ENCODE measurements at places on chromosomes 5 and 9.

DNA sequence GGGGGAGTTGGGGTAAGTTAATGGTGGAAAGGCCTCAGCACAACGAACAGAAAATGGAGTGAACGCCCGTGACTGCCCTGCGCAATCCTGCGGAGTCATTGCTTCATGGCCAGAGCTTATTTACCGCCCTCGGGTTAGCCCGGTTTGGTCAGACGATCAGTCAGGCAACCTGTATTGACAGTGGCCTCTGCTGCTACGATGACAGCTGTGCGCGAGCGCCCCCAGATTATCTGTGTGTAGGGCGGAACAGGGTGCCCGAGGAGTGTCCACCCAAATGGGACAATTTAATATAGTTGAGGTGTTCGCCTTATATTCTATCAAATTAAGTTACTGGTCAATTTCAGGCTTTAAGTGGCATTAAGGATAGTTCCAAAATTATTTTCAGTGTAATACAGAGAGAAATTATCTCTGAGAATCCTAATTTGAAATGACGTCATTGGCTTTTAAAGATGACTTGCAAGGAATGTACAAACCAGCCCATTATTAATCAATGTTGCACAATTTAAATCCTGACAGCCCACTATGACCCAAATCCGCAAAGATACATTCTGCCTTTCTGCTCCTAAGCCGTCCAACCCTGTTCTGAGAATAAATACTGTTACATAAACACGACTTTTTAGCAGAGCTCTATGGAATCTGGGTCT, 879 bp upstream of the UBQLN1 start:
- peak; percentile 22 for DNase-seq

DNA sequence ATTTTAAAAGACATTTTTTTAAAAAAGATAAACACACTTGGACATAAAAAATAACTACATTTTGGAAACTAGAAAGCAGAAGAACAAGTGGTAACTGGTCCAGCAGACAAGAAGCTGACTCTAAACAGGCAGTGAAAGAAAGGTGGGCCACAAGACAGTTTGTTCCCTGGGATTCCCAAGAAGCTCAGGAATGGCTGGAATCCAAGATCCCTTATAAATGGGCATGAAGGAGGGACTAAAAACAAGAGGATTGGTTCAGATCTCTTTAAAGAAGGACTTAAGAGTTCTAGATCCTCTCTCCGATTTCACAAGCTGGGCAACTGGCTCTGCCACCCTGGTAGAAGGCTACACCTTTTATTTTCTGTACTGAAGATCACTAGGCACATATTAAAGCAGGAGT, 102.8 kb downstream of the ARL15 start:
- DNase-seq, result no peak

DNA sequence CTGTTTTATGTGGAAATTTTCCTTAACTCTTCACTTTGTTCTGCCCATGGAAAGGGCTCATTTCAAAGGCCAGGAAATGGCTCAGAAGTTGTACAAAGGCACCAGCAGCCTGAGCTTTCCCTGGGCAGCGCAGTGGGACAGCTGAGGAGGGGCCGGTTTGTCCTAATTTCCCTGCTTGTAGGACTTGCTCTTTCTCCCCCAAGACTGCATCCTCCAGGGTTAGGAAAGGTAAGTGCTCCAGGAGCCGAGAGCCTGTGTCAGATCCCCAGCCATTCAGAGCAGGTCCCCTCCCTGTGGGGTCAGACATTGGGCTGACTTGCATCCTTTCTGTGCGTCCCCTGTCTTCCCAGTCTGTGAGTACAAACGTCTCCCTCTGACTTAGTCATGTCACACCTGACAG, 43.5 kb downstream of the AGXT2 start:
- no peak for DNase-seq

DNA sequence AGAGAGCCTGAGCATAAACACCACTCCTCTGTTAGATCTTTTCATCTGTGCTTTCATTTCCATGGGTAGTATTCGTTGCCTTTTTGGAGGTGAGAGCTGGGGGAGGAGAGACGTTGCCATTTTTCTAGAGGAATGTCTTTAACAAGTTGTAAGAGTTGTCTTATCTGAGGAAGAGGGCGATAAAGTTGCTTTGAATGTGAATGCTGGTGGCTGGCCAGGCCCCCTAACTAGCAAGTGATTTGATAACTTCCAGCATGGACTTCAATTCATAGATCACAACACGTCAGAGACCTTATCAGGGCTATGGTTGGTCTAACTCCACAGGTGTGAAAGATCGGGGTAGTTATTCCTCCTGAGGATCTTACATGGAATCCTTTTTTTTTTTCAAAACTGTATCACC, 30.0 kb upstream of the AOPEP start:
- DNase-seq, result no peak

GRCh38 chr9:104988539-104988938, 60.6 kb upstream of the ABCA1 start:
- no peak for DNase-seq

- no peak for DNase-seq
Observed at GRCh38 chr9:38208206-38208901, 139.3 kb upstream of the SHB start.

- DNase-seq, result no peak
Observed at GRCh38 chr9:85700330-85700729, 41.4 kb downstream of the AGTPBP1 start.

DNA sequence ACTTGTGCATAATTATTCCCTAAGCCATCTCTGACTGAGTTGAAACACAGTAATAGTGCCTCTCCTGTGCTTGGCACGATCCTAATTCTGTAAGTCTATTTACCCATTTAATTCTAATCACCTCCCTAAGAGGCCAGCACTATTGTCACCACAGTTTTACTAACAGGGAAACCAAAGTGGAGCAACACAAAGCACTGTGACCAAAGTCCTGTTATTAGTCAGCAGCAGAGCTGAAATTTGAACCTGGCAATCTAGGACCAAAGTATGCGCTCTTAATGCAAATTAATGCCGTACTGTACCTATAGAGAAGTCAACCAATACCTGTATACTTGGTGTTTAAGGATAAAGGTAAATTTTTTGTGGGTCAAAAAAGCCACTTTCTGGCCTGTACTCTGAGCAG, 77.1 kb upstream of the CNTLN start:
- DNase-seq, result no peak

DNA sequence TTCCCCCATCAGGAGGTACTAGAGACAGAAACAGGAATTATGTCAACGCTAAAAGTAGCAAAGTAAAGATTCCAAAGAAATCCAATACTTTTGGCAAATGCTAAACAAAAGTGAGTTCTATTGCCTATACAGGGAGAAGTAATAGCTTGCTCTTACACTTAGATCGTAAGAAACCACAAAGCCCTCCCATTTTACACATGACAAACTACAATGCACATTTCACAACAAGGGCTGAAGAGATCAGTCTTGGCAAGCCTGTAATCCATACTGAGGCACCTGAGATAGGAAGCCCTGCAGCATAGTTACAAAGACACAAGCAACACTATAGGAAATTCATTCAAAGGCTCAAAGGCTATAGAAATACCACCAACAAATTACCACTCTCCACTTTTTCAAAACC, 7.7 kb downstream of the HNRNPK start:
- DNase-seq, result no peak

DNA sequence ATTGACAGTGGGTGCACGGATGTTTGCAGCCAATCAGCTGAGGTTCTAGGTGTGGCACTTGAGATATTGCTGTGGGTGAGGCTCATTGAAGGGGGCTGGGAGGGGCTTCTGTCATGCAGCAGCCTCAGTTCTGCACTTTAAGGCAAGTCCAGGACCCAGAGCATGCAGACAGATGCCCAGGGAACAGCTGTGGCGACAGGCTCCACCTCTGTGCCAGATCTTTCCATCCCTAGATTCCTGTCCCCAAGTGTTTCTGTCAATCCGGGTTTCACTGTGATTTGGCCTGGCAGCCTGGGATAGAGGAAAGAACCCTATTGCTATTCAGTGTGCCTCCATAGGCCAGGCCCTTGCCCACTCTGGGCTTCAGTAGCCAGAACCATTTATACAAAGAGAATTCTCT, 20.8 kb upstream of the CERCAM start:
- DNase-seq, result no peak

DNA sequence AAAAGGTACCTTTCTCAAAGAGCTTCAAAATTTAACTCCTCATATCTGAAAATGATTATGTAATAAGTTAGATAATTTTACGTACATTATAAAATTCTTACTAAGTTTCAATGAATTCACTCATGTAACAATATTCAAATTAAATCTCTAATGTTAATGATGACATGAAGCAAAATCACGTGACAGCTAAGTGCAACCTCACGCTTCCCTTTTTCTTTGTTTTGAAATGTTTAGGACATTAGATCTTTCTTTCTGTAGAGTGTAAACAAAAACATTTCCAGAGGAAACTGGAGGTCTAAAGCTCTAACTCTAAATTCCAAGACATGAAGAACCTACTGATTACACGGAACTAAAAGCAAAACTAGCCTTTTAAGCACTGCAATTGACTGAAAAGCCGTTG, 227.3 kb upstream of the TBCA start:
- DNase-seq, result no peak

DNA sequence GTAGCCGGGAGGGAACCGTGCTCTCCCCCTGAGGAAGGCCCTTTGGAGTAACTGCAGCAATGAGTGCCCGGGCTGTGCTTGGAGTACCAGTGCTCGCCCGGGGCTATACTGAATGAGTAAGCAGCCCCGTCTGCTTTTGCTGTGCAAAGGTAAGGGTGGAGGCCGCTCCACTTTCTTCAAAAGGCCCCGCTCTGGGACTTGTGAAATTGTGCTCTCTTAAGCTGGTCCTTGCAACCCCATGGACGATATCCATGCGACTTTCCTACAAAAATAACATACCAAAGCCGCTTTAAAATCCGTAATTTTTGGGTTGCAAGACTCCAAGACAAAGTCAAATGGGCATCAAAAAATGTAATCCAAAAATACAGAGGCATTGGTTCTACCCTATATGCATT, 578 bp upstream of the TNFAIP8 start:
- DNase-seq, result no peak

GRCh38 chr9:35905912-35906679, at the start of gene HRCT1:
TSS of gene HRCT1 (plus strand) at chr9:35906202. CDS start at chr9:35906288, 86 bp downstream.
- DNase-seq, result no peak

DNA sequence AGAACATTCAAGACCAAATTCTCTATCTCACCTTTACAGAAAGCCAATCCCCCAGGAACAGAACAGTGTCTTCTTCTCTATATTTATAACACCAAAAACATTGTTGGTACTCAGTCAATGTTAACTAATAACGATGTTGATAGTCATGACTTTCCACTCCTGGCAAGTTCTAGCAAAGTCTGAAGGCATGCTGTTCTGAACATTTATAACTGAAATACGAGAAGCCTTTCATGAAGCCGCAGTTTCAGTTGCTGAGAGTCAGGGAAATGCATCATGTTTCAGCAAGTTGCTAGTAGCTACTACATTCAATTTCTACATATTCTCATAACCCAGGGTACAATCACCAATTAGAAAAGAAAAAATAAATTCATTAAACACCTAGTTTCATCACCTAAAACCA, 301.4 kb downstream of the PDE4D start:
- DNase-seq, result no peak

DNA sequence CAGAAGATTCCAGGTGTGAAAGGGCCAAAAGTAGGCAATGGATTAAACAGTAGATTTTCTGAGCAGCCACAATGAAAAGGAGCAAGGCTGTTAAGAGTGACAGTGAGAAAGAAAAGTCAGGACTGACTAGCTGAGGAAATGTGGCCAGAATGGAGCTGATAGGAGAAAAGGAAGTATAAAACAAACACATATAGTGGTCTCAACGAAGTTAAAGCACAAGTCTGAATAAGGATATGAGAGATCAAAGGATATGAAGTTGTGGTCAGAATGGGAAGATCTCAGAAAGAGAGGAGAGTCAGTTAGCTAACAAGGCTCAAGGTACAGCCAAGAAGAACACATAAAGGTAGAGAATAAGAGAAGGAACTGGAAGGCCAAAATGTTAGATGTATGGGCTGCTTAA, 39.9 kb downstream of the FNIP1 start:
- no peak for DNase-seq

DNA sequence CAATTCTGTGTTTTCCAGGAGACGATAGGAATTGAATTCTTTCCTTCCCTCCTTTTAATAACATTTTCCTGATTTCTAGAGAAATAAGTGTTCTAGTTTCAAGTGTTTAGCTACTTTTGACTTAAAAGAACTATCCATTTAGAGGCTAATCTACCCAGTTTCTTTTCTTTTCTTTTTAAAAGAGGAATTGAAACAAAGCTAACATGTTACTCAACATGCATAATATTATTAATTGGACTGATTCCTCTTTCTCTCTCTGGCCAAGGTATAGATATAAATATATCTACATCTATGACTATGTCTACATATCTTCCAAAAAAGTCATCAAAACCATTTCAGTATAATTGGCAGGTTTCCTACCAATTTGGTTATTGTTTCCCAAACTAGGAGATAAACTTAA, 309.8 kb downstream of the TRPM3 start:
- DNase-seq, result no peak

DNA sequence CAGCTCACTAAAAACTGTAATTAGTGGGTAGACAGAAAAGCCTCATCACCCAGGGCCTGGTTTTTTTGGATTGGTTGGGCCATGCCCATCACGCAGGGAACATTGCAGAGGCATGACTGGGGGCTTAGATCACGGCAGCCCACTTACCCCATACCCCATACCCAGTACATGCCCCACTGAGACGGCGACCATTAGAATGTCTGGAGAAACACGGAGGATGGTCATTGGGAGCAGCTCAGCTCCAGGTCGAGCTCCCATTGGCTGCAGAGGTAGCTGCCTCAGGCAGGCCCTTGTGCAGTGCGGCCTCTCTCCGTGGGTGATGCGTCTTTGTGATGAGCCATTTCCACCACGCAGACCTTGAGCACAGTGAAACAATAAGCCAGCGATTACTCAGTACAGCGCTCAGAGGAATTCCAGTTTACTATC, 204.0 kb downstream of the GADD45G start:
- no peak for DNase-seq

DNA sequence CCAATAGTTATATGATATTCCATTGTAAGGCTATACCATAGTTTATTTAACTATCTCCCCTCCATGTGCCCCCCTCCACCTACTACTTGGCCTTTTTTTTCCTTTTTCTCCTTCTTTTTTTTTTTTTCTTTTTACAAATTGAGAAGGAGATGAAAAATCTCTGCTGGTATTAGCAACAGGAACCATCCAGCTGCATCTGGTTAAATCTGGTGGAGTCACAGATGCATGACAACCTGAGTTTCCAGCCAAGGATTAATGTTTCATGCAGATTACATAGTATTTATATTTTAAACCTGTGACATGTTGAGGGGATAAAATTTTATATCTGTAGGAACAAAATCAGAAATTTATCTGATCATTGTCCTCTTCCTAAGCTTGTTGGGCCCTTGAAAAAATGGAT, 128.5 kb upstream of the IQGAP2 start:
- no peak for DNase-seq

GRCh38 chr5:122009436-122009835, 47.7 kb downstream of the SRFBP1 start:
- DNase-seq, result no peak

- DNase-seq, result no peak
Observed at GRCh38 chr9:115946530-115946929, 207.1 kb upstream of the PAPPA start.
